ENCODE measurements at places on chromosomes 5 and 9.

GRCh38 chr5:108266242-108266641 is 115.7 kb downstream of the FBXL17 start:
- no peak overlapping the region for H3K27ac ChIP-seq
- no peaks in the 10 kb centered on the region for H3K36me3 ChIP-seq
- no peak for DNase-seq
- no peaks in the 10 kb centered on the region for H3K4me1 ChIP-seq
- H3K27me3 ChIP-seq: no peaks in the 10 kb centered on the region

DNA sequence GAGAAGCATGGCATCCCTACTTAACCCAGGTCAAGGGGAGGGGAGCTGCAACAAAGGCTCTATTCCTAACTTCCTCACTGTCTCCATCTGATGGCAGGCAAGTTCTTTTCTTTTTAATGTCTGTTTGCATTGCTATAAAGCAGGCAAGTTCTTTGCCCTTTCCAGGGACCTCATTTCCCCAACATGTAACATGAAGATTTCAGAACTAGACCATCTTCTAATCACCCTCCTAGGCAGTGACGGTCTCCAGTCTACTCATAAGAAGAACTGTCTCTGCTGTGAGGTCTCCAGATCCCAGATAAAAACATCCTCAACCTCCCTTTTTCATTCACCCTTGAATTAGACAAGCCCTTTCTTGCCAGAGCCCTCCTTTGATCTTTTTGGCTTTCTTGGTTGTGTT is 42.1 kb downstream of the PPP1R2B start:
- H3K36me3 ChIP-seq: no peaks in the 10 kb centered on the region
- peaks cover 23% of the 10 kb centered on the region for H3K4me1 ChIP-seq
- no peak for DNase-seq
- no peaks in the 10 kb centered on the region for H3K27me3 ChIP-seq

GRCh38 chr9:6852243-6852963 is 94.6 kb downstream of the KDM4C start:
- no peak overlapping the region for H3K4me3 ChIP-seq
- no peak overlapping the region for H3K27ac ChIP-seq
- no peak for DNase-seq
- H3K4me1 ChIP-seq: no peaks in the 10 kb centered on the region
- peaks cover 3% of the 10 kb centered on the region for H3K36me3 ChIP-seq

DNA sequence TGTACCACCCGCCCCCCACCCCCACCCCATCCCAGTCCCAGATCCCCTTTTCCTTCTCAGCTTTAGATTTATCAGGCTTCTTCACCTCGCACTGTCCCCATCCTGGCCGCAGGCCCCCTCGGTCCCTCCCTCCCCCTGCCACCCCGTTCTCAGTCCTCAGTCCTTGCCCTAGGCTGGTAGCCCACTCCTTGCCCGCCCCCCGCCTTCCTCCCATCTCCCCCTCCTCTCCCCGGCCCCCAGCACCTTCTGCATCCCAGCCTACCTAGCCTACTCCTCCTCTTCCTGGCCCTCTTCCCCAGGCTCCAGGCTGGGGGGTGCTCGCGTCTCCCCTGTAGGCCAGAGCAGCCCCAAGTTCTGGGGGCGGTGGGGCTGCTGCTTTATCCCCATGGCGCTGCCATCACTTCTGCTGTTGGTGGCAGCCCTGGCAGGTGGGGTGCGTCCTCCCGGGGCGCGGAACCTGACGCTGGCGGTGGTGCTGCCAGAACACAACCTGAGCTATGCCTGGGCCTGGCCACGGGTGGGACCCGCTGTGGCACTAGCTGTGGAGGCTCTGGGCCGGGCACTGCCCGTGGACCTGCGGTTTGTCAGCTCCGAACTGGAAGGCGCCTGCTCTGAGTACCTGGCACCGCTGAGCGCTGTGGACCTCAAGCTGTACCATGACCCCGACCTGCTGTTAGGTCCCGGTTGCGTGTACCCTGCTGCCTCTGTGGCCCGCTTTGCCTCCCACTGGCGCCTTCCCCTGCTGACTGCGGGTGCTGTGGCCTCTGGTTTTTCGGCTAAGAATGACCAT is 828 bp downstream of the NPR2 start:
- H3K36me3 ChIP-seq: no peaks in the 10 kb centered on the region
- no peak for DNase-seq
- no peak overlapping the region for H3K4me3 ChIP-seq
- H3K27me3 ChIP-seq: no peaks in the 10 kb centered on the region
- no peak overlapping the region for H3K27ac ChIP-seq
- H3K4me1 ChIP-seq: peaks cover 5% of the 10 kb centered on the region

- H3K36me3 ChIP-seq: no peaks in the 10 kb centered on the region
- H3K4me3 ChIP-seq: no peak overlapping the region
- peak overlapping the region; percentile 66 for H3K27ac ChIP-seq
- no peak for DNase-seq
- no peaks in the 10 kb centered on the region for H3K27me3 ChIP-seq
Measured at GRCh38 chr5:143188692-143189091, 214.8 kb downstream of the NR3C1 start.

DNA sequence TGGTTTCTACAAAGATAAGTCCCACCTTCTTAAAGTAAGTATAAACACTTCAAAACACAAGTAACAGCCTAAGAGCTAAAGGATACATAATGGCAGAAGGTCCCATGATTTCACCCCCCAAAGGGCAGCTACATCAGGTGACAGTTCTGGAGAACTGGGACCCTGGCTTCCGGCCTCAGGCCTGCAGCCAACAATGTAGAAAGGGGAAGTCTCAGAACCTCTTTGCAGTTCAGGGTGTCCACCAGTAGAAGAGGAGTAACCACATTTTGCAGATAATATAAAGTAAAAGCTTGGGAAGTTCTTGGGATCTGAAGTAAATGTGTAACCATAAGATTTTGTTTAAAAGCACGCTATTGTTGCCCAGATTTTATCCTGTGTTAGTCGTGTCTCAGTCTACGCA is 267.4 kb upstream of the VLDLR start:
- no peak overlapping the region for H3K27ac ChIP-seq
- DNase-seq: no peak
- H3K36me3 ChIP-seq: no peaks in the 10 kb centered on the region
- H3K4me3 ChIP-seq: no peak overlapping the region
- H3K4me1 ChIP-seq: no peaks in the 10 kb centered on the region

DNA sequence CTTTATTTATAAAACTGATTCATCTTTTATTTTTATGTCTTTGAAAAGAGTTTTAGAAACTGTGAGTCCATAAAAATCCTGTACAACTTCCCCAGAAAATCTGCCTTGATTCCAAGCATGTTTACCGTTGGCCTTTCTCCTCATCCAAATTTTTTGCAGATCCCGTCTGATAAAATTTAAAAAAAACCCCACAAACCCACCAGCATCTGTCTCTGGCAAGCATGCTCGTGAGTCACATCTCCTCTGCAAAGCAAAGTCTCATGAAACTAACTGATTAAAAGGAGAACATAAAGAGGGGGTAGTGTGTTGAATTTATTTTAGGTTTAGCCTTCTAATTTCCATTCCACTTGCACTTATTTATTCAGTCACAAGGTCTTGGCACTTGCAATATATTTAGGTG is 109.4 kb downstream of the MAT2B start:
- no peaks in the 10 kb centered on the region for H3K36me3 ChIP-seq
- H3K27me3 ChIP-seq: no peaks in the 10 kb centered on the region
- H3K4me1 ChIP-seq: no peaks in the 10 kb centered on the region
- H3K4me3 ChIP-seq: no peak overlapping the region

Data from GM12878 (cell line).